ENCODE measurements at places on chromosomes 3 and 15.

DNA sequence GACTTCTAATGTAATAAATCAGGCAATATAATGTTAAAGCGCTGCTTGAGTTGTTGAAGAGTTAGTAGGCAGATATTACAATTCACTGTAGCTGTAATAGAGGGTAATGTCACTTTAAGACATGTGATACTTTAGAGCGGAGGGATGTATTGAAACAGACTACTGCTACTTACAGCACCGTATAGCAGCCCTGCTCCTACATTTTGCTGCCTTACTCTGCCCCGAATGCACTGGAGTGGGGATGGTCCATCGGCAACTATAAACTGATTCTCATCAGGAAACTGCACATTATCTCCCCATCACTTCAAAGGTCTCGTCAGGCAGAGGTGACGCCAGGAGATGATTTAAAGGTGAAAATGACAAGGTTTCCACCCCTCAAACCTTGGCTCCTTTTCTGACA lies 349.7 kb upstream of the SUCLG2 start:
- no peak for DNase-seq

- DNase-seq: no peak
Observed at GRCh38 chr3:141972399-141972798, 96.0 kb downstream of the ATP1B3 start.

DNA sequence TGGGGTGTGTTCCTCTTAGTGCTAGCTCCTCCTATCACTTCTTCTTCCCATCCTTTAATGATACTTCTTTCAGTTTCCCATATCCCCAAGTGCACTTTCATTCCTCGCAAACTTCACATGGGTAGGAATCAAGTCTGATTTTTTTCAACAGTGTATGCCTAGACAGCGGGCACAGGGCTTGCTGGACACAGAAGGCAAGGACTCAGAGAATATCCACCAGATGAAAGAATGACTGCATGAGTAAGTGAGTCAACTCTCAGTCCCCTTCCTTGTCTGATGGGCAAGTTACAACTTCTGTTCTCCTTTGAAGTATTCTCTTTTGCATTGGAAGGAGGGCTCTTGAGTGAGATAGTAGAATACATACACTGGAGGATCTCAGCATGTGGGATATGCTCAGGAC lies 3.1 kb upstream of the SQOR start:
- DNase-seq: no peak

DNA sequence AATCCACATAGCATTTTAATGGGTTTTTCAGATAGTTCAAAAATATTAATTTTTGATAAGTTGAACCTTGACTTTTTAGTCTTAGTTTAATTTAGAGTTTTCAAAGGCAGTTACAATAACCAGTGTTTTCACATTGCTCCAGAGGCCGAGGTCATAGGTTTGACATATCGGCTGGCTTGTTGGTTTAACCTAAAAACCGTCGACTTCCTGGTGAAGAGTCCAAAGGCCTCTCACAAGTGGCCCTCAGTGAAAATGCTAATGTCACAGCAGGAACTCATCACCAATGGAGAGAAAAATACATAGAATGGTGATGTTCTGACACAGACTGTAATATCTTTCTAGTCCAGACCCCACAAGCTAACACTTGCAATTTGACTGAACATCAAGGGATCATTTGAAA lies 642.3 kb downstream of the PLOD2 start:
- no peak for DNase-seq

- no peak for DNase-seq
Observed at GRCh38 chr15:98418122-98418521, 230.2 kb upstream of the IGF1R start.

DNA sequence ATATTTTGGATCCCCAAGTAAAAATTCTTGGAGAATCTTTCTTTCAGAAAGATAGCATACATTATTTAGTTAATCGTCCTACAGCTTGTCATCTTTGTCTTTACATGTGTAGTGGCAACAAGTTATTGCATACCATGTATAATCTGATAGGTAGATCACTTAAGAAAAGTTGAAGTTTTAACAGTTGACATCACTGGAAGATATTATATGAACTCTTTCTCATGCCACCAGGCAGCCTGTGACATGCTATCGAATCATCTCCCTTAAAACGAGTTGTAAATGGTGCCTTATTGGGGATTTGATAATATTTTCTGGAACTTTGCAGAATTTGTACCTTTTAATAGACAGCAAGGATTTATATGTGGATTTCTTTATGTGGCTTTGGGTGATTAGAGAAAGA lies 8.7 kb downstream of the U2SURP start:
- DNase-seq: no peak

DNA sequence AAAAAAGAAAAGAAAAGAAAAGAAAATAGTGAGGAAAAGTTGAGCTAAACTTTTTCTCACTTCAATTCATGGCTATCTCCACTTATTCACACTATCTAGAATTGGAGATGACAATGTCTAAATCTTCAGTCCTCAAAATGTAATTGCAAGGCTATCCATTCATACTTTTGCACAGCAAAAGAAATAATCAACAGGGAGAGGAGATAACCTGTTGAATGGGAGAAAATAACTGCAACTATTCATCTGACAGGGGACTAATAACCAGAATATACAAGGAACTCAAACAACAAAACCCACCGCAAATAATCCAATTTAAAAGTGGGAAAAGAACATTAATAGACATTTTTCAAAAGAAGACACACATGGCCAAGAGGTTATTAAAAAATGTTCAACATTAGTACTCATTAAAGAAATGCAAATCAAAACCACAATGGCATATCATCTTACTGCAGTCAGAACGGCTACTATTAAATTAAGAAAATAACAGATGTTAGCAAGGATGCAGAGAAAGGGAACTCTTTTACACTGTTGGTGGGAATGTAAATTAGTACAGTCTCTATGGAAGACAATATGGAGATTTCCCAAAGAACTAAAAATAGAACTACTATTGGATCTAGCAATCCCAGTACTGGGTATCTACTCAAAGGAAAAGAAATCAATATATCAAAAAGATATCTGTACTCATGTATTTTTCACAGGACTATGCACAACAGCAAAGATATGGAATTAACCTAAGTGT lies 73.5 kb upstream of the PPIB start:
- no peak for DNase-seq

- DNase-seq: no peak
Observed at GRCh38 chr15:32669896-32670611, 28.5 kb downstream of the SCG5 start.

DNA sequence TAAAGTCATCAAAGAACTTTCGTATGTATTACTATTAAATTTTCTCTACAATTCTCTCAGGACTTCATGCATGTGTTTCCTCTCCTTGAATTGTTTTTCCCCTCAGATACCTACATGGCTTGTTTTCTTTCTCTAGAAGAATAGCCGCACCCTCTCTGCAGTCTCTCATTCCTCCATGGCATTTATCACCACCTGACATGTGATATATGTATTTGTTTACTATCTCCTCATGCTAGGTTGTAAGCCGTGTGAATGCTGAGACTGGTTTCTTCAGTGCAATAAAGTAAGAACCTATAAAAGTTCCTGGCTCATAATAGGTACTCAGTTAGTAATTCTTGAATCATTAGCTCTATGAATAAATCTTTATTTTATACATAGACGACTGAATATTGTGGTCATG lies 149.2 kb downstream of the CNTN4 start:
- no peak for DNase-seq
